ENCODE measurements at places on chromosomes 7 and 10.

GRCh38 chr10:110918643-110919348, at the start of gene BBIP1:
TSS of gene BBIP1 (minus strand) at chr10:110919180. CDS start at chr10:110918157, 1,023 bp downstream.
- no peak for DNase-seq

GRCh38 chr10:132711613-132712121, 74.3 kb downstream of the NKX6-2 start:
- no peak for DNase-seq

DNA sequence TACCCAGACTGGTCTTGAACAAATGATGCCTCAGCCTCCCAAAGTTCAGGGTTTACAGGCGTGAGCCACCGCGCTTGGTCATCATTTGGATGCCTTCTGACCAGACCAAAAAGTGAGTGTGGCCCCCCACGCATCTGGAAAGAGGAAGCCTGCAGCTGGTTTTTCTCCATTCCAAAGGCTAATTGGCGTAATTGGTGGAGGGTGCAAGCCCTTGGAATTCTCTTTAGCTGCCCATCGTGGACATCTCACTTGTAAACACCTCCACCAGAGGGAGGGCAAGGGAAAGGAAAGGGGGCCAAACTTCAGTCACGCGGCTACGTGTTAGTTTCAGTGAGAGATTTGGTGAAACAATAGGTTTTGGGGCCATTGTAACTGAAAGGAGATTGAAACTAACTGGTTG, 4.1 kb upstream of the ARHGAP21 start:
- no peak for DNase-seq

DNA sequence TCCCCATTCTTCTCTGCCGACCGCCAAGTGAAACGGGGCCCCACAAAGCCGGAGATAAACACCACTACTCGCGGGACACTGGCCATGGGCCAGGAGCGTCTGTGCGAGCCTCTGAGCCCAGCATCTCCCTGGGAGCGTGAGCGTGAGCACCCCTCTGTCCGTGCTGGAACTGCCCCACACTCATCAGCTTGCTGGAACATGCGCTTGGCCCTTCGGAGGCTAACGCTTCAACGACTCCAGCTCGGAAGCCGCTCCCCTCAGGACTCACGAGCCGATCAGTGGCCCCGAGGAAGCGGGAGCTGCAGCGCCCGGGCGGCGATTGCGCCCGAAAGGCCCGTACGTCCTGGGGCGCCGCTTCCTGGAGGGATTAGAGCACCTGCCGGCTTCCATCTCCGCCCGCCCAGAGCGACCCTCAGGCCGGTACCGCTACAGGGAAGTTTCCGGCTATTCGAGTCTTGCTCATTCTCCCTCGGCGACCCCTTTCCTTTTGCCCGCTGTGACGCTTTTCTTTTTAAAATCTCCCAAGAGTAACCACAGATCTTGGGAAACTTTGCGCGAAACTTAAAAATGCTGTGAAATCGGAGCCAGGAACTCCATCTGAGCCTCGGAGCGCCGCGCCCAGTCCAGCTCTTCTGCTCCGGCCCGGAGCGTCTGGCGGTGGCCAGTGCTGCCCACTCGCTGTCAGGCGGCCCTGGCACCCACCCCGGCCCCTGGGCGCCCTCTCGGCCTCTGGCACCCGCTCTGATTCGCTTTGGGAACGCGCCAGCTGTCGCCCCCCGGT, 1.0 kb downstream of the TLL2 start:
- no peak for DNase-seq

GRCh38 chr10:25748509-25748908, 185.5 kb upstream of the MYO3A start:
- DNase-seq: no peak

GRCh38 chr10:132138596-132138995, 48.2 kb upstream of the DPYSL4 start:
- no peak for DNase-seq

DNA sequence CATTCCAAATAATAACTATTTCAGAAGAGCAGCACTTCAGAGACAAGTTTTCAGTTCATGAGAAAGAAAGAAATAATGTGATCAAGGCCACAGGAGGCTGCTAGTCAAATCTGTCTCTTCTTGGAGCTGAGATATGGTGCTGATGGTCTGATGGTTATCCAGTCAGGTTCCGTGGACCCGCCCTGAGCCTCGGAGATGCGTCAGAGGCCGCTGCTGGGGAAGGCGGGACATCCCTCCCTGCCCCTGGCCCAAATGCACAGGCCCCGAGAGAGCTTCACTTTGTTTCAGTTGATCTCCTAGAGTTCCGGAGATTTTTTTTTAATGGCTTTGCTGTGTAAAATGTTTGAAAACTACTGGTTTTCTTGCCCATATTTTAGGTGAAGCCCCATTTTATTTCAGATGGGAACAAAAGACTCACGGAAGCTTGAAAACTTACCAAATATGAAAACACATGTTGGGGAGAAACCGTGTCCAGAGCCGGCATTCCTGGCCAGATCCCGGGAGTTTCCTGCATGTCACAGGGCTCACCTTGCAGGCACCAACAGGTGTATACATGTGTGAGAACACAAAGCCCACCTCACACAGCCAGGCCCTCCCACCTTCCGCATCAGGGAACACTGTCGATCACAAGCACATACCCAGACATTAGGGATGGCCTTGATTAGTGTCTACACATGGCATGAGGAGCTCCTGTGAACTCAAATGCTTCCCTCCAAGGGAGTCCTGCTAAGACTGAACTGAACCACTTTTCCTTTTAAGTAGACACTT, 499.0 kb downstream of the TCERG1L start:
- no peak for DNase-seq

DNA sequence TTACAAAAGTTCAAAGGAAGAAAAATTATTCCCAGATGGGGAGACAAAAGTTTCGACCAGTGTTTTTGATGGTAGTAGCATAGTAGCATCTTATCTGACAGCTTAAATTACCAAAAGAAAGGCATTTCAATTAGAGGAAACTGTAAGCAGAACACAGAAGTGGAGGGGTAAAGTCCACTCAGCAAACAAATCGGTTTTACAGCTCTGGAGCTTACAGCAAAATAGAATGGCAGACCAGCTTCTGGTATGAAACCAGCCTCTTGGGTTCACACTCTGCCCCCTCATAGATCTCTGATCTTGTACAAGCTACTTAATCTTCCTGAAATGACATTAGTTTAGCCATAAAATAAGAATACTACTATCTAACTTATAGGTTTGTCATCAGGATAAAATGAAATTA, 118.6 kb downstream of the RNF32 start:
- no peak for DNase-seq

DNA sequence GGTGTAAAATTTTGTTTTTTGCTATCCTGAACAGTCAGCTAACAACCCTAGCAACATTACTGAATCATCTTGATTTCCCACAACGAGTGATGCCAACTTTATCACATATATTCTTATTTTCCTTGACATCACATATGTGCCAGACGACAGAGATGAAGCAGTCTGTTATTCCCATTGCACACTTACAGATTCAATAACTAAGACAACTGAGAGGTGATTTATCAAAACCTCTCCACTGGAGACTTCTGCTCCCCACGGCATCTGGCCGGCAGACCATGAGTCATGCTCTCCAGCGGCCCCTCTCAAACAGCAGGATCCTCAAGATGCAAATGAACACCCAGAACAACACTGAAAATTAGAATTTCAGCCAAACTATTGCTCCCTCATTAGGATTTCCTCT, 57.1 kb downstream of the AMPH start:
- DNase-seq: no peak

- no peak for DNase-seq
Measured at GRCh38 chr7:55508221-55509011, 63.9 kb downstream of the VOPP1 start.

DNA sequence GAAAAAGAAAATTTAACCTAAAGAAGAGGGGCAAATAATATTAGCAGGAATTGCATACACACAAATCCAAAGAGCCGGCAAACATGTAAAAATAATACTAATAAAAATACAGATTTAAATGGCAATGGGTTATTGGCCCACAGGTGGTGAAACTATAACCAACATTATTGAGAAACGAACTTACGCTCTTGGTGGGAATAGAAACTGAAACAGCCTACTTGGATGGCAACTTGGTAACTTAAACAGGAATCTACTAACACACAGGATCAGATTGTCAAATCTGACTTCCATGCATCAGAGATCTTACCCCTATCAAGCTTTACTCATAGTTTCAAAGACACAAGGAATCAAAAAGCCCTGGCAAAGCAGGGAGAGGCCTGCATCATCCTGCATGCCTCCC, 66.5 kb downstream of the ANLN start:
- no peak for DNase-seq

DNA sequence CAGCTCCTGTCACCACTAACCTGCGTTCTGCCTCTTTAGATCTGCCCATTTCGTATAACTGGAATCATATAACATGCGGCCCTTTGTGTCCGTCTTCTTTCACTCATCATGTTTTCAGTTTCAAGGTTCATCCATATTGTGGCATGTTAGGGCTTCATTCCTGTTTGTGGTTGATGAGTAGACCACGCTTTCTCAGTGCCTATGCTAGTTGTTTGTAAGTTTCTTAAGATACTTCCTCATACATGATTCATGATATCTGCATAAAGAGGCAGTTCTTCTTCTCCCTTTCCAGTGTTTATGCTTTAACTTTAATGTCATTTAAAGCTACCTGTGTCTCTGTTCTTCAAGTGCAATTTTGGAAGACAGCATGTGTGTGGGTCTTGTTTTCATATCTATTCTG, 79.5 kb upstream of the FAM20C start:
- no peak for DNase-seq

DNA sequence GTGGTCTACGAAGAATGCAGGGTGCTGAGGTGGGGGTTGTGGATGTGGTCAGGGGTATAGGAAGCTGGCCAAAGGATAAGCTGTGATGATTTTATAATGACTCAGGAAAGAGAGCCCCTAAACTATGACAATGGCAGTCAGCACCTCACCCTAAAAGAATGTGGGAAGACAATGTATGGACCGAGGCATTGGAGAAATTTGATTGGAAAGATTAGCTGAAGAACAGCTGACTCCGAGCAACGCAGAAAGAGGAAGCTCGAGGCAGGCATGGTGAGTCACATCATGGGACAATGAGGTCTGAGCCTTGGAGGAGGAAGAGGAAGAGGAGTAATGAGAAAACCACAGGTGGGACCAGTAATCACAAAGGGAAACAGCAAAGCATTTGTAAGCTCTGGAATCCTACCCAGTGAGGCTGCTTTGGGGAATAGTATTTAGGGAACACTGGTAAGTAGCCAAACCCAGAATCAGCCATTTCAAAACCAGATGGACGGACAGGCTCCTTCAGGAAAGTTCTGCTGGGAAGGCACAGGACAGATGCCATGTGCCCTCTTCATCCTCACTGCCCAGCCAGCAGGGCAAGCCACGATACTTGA, 295.4 kb downstream of the PRPF18 start:
- no peak for DNase-seq

DNA sequence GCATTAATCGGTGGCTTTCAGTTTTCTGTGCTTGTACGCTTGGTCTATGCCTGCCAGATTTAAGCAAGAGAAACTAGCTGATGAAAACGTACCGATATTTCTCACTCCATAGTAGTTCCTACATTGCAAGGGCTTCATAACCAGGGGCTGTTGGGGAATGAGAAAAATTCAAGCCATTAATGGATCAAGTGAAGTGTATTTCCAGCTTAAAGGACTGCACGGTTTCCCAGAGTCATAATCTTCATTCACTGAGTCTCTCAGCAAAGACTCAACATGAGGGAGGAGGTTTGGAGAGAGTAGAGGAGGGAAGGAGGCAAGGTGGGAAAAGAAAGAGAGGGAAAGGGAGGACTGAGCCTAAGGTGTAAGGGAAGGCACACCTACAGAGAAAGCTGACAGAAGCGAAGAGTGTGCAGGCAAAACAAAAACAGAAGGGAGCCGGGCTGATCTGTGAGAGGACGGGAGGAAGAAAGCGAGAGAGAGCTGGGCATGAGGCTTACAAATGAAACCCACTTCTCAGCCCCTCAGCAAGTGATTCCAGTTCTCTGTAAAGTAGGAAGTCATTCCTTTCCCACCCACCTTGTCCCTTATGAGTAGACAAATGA, 625 bp downstream of the GIMAP2 start:
- DNase-seq: no peak

GRCh38 chr10:4836416-4836969, 10.5 kb downstream of the AKR1E2 start:
- DNase-seq: no peak

GRCh38 chr10:23918090-23918723, 290.7 kb upstream of the KIAA1217 start:
- DNase-seq: no peak

DNA sequence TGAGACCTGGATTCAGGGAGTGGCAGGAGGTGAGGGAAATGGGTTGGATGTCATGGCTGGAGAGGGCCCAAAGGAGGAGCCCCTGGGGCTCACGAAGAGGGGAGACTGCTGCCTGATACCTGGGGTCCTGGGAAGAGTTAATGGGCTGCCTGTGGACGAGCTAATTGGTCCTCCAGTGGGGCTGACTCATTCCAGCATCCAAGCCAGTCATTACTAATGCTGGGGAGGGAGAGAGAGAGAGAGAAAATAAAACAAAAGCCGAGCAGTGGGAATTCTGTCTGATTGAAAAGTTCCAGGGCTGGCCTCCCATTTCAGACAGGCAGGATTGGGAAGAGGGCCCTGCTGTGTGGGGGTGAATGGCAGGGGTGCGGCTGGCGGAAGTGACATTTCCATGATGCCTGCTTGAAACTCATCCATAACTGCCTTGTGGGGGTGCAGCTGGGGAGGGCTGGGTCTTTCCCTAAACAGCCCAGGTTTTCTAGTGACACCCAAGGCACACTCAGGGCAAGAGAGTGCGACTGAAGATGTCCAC, 297.8 kb downstream of the RPS24 start:
- no peak for DNase-seq

DNA sequence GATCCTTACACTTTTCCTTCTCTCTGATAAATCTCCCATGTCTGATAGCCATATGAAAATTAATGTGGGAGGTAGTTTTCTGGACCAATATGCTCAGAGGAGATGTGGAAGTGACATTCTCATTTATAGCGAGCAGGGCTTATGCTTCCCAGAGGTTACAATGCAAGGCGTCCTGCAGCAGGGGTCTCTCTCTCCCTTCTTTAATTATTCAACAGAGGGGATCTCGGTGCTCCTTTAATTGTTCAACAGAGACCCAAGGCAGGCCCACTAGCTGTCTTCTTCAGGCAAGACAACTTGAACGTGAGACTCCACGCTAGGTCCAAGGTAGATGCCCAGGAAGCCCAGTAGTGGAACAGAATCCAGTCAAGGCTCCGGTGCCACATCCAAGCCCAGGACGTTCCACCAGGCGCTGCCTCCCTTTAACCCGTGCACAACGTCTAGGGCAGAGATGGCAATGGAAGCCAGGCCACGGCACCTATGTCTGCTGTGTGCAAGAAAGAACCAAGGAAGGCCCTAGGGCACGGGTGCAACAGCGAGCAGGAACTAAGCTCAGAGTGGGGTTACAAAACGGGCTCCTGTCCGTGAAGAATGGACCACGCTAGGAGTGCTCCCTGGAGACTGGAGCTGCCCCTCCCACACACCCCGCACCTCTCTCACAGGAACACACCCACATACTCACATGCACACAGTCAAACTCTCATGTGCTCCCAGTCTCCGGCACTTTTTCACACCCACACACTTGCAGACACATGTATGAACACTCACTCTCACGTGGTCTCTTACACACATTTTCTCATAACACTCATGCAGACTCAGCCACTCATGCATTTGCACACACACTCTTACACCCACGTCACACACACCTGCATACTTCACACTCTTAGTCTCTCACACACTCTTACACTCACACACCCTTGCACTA, 230.4 kb downstream of the TNS3 start:
- no peak for DNase-seq

- no peak for DNase-seq
Measured at GRCh38 chr7:94045581-94045980, 41.4 kb upstream of the BET1 start.

GRCh38 chr7:8228766-8229674, 32.9 kb downstream of the ICA1 start:
- DNase-seq: no peak
